ENCODE measurements at places on chromosomes 13 and 19.

GRCh38 chr13:32988608-32989289 is 27.5 kb upstream of the KL start:
- no peak for DNase-seq

DNA sequence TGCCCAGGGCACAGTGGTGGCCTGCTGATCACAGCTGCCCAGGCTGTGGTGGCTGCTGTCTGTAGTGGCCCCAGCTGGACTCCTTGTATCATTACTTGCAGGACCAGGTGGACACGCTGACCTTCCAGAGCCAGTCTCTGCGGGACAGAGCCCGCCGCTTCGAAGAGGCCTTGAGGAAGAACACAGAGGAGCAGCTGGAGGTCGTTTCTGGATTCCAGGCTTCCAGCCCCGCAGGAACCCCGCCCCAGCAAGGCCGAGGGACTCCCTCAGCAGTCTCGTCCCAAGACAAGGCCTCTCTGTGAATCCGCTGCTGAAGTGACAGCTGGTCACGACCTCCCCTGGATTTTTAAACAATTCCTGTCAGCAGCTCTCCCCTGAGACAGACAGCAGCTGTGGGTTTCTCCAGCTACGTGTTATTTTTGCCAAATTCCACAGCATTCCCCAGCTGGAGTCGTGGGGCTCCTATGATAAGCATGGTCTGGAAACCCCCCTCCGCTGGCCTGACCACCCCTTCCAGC is 98.3 kb downstream of the SLC7A1 start:
- DNase-seq, result no peak

DNA sequence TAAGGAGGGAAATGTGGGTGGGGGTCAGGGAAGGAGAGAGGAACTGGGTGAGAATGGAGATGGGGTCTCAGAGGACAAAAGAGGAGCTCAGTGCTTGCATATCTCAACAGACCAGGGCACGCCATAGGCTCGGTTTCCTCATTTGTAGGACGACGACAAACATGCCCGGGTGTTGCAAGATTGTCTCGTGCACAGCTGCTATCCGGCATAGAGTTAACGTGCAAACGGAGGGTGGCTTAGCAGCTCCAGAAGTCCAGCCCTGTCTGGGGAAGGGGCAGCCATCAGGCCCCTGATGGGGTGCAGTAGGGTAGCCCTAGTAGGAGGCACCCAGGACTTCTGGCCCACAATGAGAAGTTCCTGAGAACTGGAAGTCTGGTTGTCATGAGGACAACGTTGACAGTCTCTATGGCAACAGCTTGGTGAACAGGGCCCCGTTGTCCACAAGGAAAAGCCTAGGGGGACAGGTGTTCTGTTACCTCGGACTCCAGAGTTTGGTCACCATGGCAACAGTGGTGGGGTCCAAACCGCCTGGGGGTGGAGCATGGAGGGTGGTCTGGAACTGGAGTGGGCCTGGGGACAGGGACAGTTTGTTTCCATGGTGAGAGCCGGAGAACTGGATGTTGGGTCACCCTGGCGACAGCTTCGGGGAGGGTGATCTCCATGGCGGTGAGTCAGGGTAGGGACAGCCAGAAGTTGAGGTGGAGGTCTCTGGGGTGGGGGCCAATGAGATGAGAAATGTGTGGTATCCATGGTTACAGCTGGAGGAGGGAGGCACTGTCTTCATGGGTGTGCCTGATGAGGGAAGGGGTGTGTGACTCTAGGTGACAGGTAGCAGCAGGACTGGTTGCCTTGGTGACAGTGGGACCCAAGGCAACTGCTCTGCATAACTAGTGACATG is 16.8 kb downstream of the TM6SF2 start:
- peak; percentile 25 for DNase-seq

GRCh38 chr19:3649888-3650287 is 23.3 kb upstream of the CACTIN start:
- DNase-seq, result no peak

DNA sequence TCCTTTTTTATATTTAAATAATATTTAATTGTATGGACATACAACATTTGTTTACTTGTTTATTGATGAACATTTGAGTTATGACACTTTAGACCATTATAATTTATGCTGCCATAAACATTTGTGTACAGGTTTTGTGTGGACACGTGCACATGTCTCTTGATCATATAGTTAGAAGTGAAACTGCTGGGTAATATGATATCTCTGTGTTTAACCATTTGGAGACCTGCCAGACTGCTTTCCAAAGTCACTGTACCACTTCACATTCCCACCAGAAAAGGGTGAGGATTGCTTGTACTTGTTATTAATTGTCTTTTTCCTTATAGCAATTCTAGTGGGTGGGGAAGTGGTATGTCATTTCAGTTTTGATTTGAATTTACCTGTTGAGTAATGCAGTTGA is 145.6 kb upstream of the KLHL1 start:
- no peak for DNase-seq

DNA sequence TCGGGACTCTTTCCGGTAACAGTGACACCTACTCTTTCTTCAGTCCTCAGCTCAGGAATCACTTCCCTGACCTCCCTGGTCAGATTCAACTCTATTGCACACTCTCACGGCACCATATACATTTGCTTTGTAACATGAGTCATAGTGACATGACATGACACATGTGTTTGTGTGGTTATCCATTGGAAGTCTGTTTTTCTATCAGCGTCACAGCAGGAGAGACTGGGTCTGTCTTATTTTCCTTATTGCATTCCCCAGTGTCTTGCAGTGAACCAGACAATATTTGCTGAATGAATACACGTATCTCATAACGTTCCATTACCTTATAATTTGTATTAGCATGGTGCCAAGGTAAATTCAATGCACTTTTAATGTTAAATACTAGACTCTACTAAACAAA is 102.0 kb downstream of the DCLK1 start:
- DNase-seq, result no peak

Measured in GM20000 (cell line).